Activated CD8-positive, alpha-beta memory T cell treated with anti-CD3 and anti-CD28 coated beads for 24 hours (primary cell): ENCODE measurements at places on chromosomes 16 and 17.
A peak's percentile ranks its signal among the peaks of the same experiment; 100 is the strongest.

- peak; percentile 73 for DNase-seq
Observed at GRCh38 chr17:78817123-78817522, 23.5 kb downstream of the USP36 start.

- no peak for DNase-seq
Observed at GRCh38 chr17:18938692-18939023, 13.3 kb upstream of the SLC5A10 start.

- DNase-seq, result no peak
Observed at GRCh38 chr16:71210-71539, 1.3 kb downstream of the RHBDF1 start.

DNA sequence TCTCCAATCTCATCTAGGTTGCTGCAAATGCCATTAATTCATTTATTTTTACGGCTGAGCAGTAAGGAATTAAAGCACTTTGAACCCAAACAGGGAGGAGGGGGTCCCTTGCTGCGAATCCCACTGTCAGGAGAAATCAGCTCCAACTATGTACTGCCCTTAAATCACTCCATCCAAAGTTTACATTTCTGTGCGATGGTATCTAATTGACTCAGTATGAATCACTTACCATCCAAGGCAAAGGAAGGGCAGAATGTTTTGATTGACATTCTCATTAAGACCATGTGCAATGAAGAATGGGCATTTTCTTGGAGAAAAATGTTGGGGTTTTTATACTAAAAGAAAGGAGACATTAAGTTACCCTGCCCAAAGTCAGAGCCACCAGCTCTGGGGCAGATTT, 47.7 kb upstream of the XYLT1 start:
- no peak for DNase-seq

DNA sequence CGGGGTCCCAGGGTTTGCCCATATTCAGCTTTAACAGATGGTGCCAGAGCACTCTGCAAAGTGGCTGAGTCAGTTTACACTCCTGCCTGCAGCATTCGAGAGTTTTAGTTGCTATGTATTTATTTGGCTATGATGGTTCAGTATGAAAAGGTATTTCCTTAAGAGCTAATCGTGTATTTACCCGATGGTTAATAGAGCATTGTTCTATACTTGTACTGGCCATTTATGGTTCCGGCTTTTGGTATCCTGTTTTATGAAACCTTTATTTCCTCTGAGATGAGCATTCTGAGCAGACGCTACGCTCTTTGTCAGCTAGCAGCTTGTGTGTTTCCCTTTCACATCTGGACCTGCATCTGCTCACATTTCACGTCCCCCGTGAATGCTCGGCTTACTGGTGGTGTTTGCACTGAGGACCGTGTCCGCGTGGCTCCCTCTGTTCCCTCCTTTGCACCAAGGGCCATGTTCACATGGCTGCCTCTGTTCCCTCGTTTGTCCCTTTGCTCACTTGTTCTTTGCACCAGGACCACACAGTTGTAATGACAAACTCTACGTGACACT, 149.1 kb upstream of the CHMP6 start:
- DNase-seq, result no peak

GRCh38 chr16:27723711-27724481, 174.0 kb downstream of the KATNIP start:
- DNase-seq, result no peak

DNA sequence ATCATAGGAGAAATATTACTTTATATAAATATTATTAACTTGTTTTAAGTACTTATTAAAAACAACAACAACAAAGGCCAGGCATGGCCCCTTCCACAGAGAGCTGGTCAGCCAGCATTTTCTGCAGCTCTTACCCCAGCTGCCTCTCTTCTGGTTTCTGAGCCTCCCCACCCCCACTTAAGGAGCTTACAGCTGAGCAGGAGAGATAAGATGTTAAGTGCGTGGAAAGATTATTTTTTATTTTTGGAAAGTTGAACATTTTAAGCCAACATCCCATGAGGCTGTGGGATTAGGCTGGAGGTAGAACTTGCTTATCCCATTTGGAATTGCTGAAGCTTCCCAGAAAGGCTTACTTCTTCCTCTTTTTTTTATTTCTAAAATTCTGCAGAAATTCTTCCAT, 401.2 kb downstream of the SEC14L1 start:
- DNase-seq, result no peak

- DNase-seq, result no peak
Observed at GRCh38 chr17:1286379-1287106, 7.1 kb downstream of the TRARG1 start.

- no peak for DNase-seq
Observed at GRCh38 chr17:76381633-76382350, 2.6 kb upstream of the SPHK1 start.

GRCh38 chr17:47918006-47918405, 22.0 kb downstream of the SP2 start:
- no peak for DNase-seq

- DNase-seq, result no peak
Observed at GRCh38 chr17:14061666-14062560, 7.4 kb upstream of the COX10 start.
